Activated naive CD8-positive, alpha-beta T cell treated with anti-CD3 and anti-CD28 coated beads, Interleukin-2, amount 10 ng/mL, durations not matched to agents 7 days and 5 days (primary cell): ENCODE measurements at places on chromosomes 13 and 19. TPM values are rescaled to one million over a fixed set of nuclear protein-coding genes. Genes with fewer than 3 reads are reported as not detected.

- DNase-seq: no peak
These were observed 6.7 kb downstream of the KLK14 start for GRCh38 chr19:51075998-51076397.

- DNase-seq: no peak
These were observed 462.0 kb downstream of the LIG4 start for GRCh38 chr13:107753291-107753690.

DNA sequence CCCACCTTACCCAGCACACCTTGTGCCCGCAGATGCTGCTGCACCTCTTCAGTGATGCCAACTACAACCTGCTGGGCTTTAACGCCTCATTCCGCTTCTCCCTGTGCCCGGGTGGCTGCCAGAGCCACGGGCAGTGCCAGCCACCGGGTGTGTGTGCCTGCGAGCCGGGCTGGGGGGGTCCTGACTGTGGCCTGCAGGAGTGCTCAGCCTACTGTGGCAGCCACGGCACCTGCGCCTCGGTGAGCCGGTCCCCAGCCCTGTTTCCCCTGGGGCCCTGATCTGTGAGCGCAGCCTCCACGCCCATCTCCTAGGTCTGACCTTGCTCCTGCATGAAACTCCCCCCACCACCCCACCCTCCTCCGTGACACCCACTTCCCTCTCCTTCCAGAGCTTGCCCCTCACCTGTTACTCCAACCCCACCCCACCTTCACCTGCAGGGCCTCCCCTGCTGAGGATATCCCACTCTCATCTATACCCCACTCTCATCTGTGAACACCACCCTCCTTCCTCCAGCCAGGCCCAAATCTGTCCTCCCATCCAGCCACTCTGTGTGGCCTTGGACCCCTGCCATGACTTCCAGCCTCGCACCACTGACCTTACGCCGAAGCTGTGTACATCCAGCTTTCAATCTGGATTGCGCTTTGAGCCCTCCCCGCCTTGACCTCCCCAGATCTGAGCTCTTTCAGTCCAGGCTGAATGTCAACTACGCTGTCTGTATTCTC lies 8.7 kb downstream of the MEGF8 start:
- DNase-seq: no peak

DNA sequence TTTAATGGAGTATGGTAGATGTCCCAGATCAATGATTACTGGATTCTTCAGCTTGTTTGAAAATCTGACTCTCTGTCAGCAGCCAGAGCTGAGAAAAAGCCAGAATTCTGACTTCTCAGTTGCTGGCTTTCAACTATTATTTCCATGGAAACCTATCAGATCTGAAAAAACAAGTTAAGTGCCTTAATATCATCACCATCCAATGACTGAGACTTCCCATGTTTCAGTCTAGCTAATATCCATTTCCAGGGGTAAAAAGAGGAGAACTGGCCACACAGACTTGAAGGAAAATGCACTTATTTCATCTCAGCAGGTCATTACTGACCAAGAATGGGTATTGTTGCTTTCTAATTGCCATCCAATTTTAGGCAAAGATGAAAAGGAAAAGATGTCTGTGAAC lies 75.2 kb downstream of the TNFSF11 start:
- no peak for DNase-seq

- DNase-seq: no peak
These were observed 194.2 kb downstream of the RGCC start for GRCh38 chr13:41651413-41652058.

DNA sequence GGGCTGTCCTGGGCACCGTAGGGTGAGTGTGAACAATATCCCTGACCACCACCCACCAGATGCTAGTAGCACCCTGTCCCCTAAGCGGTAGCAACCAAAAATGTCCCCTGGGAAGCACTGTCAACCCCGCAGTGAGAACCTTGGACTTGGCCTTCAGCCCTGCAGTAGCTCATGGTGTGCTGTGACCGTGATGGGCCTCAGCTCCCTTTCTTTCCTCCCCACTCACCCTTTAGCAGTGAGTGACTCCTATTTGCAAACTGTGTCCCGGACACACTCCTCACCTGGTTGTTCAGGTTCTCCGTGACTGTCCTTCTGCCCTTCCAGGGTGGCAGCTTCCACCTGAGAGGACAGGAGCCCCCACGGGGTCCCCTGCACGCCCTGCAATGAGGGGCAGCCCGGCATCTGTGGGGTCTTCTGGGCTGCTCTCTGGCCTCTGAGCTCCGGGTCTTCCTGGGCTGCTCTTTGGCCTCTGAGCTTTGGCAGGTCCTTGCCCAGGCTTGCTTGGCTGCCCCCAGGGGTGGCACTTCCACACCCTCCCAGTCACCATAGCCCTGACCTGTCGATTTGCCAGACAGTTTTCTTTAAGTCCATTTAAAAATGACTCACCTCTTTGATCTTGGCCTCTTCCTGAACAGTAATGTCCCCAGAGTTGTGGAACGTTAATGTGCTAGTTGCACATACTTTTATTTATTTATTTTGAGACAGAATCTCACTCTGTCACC lies 3.8 kb downstream of the KDM4B start:
- DNase-seq: no peak

GRCh38 chr13:99911965-99912566 lies 59.5 kb downstream of the ZIC5 start:
- no peak for DNase-seq

DNA sequence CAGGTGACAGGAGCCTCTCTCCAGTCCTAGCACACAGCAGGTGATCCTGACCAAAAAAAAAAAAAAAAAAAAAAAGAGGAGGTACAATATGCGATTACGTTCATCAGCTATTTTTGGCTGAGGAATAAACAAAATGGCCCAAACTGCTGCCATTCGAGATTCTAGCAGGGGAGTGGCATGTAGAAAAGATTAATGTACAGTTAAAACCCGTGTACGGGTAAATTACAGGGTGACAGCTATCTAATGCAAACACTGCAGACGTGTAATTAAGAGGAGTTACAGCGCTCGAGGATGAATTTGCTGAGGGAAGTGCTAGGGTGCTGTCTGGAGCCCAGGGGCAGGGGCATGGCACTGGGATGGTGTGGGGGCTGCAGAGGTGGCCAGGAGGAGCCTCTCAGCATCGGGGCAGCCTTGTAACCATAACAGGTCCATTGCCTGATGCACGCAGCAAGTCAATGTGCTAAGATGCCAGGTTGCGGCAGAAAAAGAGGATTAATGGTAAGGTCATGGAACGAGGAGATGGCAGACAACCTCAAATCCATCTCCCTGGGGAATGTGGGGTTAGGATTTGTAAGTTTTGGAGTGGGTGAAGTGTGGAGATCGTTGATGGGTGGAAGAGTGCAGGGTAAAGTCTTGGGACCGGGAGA lies 17.4 kb downstream of the CHST8 start:
- no peak for DNase-seq

DNA sequence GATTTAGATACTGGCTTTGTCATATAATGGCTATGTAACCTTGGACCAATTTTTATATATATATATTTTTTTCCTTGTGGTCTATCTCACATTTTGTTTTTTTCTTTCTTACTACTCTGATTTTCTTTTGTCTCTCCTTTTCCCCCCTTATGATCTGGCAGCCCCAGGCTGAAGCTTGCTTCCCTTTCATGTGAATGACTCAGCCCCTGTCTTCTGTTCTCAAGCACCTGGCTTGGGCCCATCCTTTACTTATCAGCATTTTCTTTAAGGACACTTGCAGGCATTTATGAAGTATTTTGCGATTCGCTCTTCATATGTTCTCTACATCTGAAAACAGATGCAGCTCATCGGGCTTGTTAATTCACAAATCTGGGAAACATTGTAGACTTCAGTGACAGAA lies 163.6 kb downstream of the SPRY2 start:
- DNase-seq: no peak

DNA sequence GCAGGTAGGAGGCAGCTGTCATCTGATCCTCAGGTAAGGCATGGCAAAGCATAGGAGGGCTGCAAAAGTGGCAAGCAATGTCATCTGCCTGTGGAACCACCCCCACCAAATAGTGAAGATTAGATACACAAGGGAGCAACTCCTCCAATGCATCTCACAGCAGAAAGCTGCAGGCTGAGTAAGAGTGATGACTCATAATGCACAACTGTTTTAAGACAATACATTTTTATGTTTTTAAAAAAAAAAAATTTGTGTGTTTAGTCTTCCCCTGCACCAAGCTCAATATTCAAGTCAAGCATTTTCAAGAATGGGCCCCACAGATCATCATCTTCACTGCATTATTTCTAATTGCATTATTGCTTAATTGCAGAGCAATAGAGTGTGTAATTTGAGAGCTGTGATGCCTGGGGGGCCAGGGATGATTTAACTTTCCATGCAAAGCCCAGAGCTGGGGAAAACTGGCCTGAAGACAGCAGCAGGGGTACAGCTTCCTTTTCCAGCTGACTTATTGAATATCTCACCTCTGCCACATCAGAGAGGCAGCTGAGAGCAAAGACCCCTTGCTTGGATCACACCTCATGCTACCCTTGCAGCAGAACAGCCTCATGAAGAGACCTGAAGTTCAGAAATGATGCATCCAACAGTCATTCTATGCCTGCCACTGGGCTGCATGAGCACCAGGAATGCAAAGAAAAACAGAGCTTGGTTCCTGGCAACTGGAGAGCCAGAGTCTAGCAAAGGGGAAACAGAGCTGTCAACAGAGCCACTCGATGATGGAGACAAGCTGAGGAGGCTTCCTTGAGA lies 22.7 kb upstream of the POP4 start:
- no peak for DNase-seq

DNA sequence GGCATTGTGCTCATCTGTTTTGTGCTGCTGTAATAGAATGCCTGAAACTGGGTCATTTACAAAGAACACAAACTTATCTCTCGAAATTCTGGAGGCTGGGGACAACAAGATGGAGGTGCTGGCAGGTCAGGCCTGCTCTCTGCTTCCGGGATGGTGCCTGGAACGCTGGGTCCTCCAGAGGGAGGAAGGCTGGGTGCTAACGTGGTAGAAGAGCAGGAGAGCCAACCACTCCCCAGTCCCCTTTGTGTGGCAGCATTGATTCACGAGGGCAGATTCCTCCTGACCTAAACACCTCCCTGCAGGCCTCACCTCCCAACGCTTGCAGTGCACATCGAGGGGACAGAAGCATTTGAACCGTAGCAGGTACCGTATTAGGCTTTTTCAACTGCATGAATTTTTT lies 34.1 kb upstream of the TFDP1 start:
- DNase-seq: no peak

DNA sequence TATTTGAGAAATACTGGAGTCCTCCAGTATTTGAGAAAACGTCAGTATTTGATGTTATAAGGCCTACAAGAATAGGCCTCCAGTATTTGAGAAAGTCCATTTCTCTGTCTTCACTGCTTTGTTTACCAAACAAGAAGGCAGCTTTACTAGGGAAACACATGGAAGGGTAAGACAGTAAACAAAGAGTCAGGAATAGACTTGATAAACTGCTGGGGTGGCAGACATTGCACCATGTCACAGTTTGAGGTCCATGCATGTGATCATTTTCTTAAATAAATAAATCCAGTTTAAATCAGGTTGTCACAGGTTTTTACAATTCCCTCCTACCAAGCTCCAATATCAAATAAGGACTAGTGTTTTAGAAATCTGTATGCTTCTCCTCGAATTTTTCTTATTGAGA lies 1431.0 kb upstream of the SPRY2 start:
- no peak for DNase-seq

The TMEM150B gene
- total RNA-seq: 1.1 TPM

The HCST gene
- total RNA-seq: 190 TPM

The SSBP4 gene
- 152 TPM for total RNA-seq

The VSIG10L gene
- 0.94 TPM for total RNA-seq

The ZNF177 gene
- 1.5 TPM for total RNA-seq

The SYNGR4 gene
- total RNA-seq: not detected
